ENCODE measurements at places on chromosomes 1 and 21.

DNA sequence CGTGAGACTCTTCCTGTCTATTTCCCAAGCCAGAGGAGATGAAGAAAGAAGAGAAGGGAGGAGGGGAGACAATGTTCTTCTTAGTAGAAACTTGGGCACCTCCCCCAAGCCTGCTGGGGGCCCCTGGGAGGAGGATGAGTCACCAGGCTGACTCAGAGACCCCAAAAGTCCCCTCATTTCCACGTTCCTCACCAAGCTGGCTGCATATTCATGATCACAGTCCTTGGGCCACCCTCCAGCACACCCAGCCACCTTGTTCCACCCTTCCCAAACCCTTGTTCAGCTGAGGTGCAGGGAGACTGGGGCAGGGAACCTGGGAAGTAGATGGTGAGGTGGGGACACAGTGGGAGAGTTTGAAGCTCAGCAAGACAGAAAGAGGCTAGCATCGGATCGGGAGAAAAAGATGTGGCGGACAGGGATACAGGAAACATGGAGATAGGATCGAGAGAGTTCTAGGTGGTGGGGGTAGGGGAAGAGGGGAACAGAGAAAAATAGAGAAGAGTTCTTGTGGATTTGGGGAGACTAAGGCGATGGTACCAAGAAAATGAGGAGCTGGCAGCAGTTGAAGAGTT lies 712 bp downstream of the RAB13 start:
- DNase-seq = no peak

DNA sequence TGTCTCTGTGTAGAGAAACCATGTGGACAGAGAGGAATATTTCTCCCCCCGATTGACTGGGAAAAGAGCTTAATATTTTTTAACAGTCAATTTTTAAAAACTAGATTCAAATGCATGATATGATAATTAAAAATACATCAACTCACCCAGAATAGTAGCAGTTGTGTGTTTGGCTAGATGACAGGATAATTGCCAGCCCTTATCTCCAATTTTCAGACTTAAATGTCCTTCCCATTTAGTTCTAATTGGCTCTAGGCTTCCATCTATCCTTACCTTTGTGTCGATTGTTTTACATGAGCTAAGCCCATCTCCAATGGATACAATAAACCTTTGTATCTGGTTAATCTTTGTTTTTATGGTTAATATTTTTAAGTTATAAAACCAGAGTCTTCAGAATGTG lies 23.9 kb upstream of the KIAA0040 start:
- no peak for DNase-seq

DNA sequence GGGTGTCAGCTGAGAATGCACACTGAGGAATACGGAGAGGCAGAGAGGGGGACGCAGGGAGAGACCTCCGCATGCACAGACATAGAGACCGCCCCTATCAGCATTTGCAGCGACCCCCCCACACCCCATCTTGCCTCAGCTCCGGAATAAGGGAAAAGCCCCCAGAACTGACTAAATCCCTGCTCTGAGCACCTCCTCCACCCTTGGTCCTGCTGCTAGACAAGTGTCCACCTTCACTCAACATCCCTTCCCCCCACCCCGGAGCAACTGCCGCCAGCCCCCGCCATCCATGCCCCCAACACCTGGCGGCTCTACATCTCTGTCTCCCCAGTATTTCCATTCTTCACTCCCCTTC lies 769 bp downstream of the SV2A start:
- no peak for DNase-seq

GRCh38 chr1:223827193-223827663 lies 18.5 kb downstream of the TP53BP2 start:
- DNase-seq = no peak

DNA sequence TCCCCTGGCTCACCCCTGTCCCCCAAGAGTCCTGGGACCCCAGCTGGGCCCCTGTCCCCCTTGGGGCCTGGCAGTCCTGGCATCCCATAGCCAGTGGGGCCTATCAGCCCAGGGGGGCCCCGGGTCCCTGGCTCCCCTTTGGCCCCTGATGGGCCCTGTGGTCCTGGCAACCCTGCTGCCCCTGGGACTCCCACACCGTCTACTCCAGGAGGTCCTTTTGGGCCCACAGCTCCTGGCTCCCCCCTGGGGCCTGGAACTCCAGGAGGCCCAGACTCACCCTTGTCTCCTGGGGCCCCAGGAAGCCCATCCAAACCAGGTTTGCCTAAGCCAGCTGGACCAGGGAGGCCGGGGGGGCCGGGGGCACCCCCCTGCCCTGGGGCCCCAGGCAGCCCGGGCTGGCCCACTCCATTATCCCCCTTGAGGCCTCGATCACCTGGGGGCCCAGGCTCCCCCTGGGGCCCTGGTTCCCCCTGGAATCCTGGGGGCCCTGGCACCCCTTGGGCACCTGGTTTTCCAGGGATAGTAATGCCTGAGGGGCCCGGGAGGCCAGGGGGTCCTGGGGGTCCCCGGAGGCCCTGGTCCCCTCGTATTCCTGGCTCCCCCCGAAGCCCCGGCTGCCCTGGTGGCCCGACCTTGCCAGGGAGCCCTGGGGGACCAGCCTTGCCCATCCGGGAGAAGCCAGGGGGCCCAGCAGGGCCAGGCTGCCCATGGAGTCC lies 10.1 kb downstream of the ADPRS start:
- no peak for DNase-seq

GRCh38 chr1:79614762-79615161 lies 608.2 kb upstream of the ADGRL4 start:
- DNase-seq = no peak

Data from GM12892 (cell line).